ENCODE measurements at places on chromosomes 3 and 15.

GRCh38 chr3:58411851-58412830 is 21.5 kb downstream of the PDHB start:
- DNase-seq = no peak

- DNase-seq = no peak
These were observed 1.9 kb upstream of the DPPA4 start for GRCh38 chr3:109339197-109339596.

DNA sequence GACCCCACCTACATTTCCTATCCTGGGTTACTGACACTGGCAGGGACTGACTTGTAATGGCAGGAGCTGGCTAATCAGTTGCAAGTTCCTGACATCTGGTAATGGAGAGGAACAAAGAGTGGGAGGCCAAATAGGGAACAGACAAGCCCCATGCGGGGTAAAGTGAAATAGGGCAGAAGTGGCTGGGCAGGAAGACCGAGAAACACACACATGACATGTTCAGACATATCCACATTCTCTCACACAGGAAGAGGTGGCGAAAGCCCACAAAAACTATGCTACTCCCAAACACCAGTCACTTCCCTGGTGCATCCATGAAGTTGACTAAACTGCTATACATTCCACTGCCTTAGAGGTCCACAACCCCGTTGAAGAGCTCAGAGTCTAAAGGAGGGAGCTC is 394.1 kb upstream of the TBL1XR1 start:
- no peak for DNase-seq

DNA sequence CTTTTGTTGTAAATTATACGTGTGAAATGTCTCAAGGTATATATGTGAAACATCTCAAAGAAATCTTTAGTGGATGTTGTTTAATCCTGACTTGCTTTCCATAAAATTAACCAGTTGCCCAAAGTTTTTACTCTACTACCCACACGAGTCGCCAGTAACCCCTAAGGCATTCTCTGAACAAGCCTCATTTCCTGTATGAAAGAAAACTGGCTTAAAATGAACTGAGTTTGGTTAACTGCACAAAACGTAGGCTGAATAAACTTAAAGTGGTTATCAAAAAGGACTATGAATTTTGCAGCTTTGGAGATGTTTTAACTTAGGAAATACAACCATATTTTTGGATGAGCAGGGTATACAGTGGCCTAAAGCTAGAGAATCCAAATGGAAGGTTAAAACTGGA is 2.7 kb upstream of the APPL1 start:
- no peak for DNase-seq

GRCh38 chr3:68059628-68060152 is 405.3 kb upstream of the SUCLG2 start:
- no peak for DNase-seq

DNA sequence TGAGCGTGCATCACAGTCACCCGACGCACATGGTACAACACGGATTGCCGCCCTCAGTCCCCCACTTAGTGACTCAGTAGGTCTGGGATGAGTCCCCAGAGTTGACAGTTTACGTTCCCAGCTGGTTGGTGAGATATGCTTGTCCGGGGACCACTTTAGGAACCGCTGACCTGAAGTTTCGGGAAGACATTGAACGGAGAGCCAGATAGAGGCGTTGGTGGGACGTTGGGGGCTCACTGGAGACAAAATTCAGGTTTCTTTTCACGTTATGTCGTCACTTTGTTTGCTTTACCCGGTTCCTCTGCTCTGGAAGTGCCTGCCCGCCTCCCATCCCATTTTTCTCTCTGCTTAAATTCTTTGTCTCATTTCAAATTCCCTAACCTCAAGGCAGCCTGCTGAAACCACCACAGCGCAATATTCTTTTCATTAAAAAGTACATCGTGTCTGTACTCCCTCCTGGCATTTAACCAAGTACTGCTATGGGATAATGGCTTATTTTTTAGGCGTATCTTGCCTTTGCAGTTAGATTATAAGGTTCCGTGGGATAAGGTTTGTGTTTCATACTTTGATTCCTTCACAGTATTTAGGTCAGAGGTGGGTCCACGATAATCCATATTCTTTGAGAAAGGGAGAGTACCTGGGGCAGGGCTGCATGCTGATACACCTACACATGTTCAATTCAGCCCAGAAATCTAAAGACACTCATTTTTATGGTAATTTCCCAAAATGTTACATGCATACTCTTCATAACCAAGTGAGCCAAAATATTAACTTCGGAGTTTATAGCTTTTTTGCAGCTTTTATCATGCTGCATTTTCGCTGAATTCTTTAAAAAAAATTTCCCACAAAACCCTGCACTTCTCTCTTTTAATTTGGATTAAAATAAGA is 921 bp downstream of the LMLN start:
- no peak for DNase-seq

- no peak for DNase-seq
These were observed 32.4 kb downstream of the SEC61A1 start for GRCh38 chr3:128084675-128085021.

DNA sequence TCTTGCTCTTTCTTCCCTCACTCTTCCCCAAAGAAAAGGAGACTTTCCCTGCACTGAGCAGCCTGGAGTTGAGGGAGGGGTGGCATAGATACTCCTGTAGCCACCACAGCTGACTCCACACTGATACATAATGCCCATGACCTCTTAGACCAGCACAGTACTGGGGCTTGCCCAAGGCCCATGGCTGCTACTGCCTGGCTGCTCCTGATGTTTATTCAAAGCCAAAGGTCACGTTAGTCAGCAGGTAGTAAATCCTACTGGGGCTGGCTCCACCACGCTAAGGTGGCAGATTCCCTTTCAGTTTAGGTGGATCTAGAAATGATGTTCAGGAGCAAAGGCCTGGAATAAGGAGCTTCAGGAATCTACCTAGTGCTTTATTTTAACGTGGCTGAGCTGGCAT is 212.7 kb downstream of the C3orf38 start:
- no peak for DNase-seq

- DNase-seq = no peak
These were observed 27.6 kb upstream of the LRTM1 start for GRCh38 chr3:54955496-54955895.

- DNase-seq = no peak
These were observed 69.4 kb downstream of the BFSP2 start for GRCh38 chr3:133469140-133469731.

- DNase-seq = no peak
These were observed 85.3 kb downstream of the HHLA2 start for GRCh38 chr3:108381529-108382140.

DNA sequence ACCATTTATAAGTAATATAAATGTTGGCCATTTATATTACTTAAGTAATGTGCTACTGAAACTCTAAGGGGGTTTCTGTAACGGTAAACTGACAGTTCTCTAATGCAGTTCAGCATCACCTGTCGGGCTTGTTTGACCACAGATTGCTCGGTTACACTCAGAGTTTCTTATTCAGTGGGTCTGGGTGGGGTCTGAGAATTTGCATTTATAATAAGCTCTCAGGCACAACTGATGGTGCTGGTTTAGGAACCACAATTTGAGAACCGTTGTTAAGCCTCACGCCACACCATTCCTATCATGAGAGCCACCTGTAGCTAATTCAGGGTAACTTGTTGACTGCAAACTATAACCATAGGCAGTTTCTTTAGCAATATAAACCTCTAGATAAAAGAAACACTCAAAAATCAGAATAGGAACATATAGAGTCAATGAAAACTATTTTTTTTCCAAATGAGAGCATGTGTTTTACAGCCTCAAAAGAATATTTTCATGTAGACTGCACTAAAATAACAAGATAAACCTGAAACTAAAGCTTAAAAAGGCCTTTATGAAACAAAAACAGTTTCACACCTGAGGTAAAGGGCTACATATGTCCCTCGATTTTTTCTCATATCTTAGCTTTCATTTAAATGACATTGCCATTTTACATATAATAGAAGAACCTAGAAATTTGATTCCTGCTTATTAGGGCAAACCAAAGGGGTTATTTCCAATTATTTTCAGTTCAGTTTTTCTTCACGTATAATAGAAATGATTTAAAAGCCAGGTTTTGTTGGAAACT is 604.8 kb downstream of the UNC13C start:
- DNase-seq = no peak

DNA sequence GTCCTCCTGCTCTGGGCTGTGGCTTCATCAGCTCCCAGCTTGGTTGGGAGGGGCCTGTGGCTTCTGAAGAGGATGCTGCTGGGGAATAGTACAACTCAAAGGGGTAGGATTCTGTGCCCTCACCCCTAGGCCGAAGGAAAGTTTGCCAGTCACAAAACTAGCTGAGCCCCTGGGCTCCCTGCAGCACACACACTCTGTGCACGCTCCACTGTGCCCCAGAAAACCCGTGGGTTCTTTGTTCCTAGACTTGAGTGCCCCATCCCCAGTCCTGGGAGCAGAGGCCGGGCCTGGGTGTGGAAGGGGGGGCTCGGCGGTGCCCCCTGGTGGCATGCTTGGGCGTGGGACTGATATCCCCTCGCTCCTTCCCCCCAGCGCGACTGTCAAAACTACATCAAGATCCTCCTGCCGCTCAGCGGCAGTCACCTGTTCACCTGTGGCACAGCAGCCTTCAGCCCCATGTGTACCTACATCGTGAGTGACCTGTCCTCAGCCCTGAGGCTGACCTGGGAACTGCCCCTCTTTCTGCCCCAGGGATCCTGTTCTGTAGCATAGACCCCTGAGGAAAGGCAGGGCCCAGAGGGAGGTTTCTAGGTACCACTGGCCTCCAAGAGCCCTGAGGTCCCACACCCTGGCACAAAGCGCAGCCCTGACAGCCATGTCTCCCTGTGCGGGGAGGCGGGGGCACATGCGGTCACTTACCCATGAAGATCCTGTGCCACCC is 14.2 kb downstream of the CIB1 start:
- peak; percentile 52 for DNase-seq

DNA sequence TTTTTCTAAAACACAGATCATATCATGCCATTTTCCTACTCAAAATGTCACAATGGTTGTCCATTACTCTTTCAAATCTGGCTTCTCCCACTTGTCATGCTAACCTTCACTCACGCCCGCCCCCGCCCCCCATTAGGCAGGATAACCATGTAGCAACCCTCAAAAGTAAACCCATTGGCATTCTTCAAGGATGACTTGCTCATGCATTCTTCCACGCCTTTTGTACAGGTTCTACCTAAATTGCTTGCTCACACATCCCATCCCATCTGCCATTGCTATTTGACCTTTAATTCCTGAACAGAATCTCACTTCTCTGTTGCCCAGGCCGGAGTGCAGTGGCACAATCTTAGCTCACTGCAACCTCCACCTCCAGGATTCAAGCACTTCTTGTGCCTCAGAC is 389.3 kb downstream of the MCTP2 start:
- no peak for DNase-seq

DNA sequence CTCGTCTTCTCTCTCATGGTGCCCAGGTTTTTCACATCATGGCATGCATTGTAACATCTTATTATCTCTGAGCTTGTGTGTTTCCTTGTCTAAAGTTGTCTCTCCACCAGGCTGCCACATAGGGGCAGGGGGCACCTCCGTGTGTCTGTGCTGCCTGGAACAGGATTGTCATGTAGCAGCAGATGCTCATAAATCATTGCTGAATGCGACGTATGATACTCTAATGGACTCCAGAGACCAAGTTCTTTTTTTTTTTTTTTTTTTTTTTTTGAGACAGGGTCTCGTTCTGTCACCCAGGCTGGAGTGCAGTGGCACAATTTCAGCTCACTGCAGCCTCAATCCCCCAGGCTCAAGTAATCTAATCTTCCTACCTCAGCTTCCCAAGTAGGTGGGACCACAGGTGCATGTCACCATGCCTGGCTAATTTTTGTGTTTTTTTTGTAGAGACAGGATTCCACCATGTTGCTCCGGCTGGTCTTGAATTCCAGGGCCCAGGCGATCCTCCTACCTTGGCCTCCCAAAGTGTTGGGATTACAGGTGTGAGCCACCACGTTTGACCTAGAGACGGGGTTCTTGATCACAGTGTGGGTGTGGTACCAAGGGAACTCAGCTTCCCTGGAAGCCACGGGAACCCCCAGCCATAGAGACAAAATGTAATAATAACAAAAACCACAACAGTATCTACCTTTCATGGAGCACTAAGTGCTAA is 4.7 kb upstream of the DNASE1L3 start:
- DNase-seq = no peak

- DNase-seq = no peak
These were observed 24.1 kb downstream of the EAF1 start for GRCh38 chr3:15451216-15452113.

DNA sequence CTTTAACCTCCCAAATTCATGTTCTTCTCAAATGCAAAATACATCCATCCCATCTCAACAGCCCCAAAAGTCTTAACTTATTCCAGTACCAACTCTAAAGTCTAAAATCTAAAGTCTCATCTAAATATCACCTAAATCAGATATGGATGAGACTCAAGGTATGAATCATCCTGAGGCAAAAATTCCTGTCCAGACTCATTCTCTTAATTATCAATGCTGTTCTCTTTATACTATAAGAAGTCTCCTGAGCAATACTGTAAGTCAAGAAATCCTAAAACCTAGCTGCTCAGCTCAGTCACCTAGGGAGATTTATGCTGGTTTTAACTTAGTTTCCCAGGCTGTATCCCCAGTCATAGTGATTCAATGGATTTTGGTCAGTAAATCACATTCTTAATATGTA is 11.1 kb downstream of the RAD18 start:
- DNase-seq = no peak

DNA sequence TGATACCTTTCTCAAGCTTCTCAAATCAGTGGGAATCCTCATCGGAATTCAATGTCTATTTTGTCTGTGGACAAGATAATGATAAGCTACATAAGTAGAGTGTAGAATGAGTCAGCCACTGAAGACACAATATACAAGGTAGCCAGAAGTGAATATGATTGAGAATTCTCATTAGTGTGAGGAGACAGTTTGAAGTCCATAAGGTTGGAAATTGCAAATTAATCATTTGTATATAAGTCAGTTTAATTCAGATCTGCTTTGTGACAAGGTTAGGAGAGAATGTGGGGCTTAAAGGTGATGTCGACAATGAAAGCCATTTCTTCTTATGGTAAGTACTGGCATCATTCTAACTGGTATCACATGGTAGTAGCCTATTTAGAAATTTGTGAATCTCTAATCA is 4.2 kb downstream of the ARPP21 start:
- no peak for DNase-seq

- DNase-seq = no peak
These were observed 163.7 kb downstream of the PLD1 start for GRCh38 chr3:171646357-171647133.

- peak; percentile 83 for DNase-seq
These were observed 67.2 kb downstream of the CACNA2D2 start for GRCh38 chr3:50436114-50436674.

DNA sequence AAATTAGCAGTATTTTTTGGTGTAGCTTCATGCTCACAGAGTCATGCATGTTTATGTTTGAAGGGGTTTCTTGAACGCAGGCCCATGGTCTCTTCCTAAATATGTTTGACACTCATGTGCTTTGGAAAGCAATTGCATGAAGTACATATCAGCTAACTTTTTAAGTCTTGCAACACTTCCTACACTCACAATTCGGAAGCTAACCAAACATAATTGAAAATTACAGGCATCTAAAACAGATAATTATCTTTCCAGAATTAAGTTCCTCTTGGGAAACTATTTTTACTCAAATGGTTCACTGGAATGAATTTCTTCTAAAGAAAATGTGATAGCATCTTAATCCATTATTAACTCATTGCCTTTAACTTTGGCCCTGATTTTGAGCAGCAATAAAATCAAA is 438.9 kb downstream of the RAP2B start:
- no peak for DNase-seq

Measured in effector memory CD8-positive, alpha-beta T cell (primary cell).